ENCODE measurements at places on chromosomes 7 and 10.
A peak's percentile ranks its signal among the peaks of the same experiment; 100 is the strongest.

- no peak for DNase-seq
Measured at GRCh38 chr7:107111196-107111595, 57.6 kb upstream of the HBP1 start.

- DNase-seq: no peak
Measured at GRCh38 chr7:16935341-16935735, 53.6 kb upstream of the AGR3 start.

- peak; percentile 47 for DNase-seq
Measured at GRCh38 chr10:12602521-12602920, 253.2 kb downstream of the CAMK1D start.

- DNase-seq: no peak
Measured at GRCh38 chr10:59970396-59971368, 64.3 kb upstream of the CCDC6 start.

GRCh38 chr7:40848541-40849221, 713.9 kb downstream of the SUGCT start:
- DNase-seq: no peak

- no peak for DNase-seq
Measured at GRCh38 chr7:84112771-84113170, 81.8 kb downstream of the SEMA3A start.

DNA sequence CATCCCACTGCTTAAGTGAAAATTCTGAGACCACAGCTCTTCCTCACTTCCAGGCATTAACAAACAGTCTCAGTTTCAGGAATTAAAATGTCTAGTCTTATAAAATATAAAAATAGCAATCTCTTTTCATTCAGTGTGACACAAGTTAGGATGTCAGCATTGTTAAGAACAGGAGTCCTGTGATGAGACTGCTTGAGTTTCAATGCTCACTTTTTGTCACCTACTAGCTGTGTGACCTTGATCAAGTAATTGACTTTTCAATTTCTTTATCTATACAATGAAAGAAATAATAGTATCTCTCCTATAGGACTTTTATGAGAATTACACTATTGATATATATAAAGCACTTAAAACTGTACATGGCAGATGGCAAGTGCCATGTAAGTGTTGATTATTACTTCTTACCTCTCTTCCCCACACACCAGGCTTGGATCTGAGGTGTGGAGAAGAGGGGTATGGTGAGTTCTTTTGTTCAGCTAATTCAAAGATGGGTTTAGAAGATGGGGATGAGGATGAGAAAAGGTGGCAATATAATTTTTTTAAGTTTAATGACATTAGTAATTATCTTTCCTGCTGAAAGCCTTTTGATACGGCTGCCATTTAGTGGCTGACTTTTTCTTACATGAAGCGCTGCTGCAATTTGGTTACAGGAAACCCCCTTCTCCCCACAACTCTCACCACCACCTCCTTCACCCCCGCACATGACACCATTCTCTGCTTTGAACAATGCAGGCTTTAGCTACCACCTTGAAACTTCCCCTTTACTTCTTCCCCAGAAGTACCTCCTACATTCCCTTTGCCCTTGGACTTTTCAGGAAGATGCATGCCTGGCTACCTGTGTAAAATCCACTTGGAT, 20.8 kb upstream of the HYAL4 start:
- no peak for DNase-seq

DNA sequence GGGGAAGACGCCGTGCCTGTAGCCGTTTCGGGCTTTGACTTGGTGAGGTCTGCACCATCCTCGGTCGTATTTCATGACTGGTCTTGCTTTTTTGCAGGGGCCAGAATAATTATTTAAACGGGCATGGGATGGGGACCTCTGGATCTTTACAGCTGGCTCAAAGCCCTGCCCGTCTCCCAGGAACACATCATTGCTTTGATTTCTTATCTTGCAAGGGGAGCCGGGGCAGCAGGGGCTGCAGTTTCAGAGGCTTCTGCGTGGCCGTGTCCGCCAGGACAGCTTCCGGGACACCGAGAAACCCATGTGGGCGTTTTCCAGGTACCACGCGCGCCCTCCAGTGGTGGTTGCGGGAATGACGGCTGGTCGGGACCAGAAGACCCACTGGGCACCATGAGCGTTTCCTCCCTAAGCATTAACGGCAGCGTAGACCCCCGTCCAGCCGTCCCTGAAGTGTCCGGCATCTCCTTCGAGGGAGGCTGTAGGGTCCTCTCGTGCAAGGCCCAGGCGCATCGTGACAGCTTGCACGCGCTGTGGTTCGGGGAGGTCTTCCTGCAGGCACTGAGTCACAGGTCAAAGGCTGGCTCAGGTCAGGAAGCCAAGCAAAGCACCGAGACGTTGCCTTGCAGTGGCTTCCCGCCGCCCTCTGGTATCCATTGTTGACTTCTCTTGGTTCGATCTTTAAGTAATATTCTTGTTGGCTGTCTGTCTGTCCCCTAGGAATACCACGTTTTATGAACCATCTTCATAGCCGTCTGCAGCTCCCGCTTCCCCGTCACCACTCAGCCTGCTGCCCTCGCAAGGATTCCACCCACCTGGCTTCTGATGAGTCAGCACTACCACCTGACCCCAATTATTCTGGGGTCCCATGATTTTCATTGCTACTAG, 16.2 kb upstream of the ZFAND2A start:
- DNase-seq: peak; percentile 17

- no peak for DNase-seq
Measured at GRCh38 chr7:112721366-112721765, 68.8 kb downstream of the TMEM168 start.

GRCh38 chr10:84076047-84076388, 63.3 kb upstream of the GHITM start:
- no peak for DNase-seq

DNA sequence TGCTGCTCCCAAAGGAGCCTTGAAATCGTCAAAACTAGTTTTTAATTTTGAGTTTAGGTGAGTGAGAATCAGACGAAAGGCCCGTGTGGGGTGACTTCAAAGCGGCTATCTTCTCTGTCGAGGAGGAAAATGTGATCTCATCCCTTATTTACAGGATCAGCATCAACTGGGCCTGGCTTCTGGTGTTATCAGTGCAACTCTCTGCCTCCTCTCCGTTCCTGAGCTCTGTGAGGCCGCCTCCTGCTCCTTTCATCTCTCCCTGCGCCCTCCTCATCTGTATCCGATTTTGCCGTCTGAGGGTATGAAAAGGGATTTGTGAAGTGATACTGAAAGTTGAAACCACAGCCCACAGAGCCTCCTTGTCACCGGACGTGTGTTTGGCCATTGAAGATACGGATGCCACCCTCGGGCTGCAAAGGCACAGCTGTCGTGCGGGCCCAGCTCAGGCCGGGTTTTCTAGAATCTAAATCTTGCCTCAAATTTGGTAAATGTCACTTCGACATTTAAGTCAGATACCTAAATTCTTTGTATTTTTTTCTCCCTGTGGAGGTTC, 408.7 kb upstream of the ADARB2 start:
- no peak for DNase-seq

- no peak for DNase-seq
Measured at GRCh38 chr10:46539596-46540411, 16.7 kb downstream of the GPRIN2 start.

GRCh38 chr10:103714232-103714891, 141.0 kb downstream of the SH3PXD2A start:
- DNase-seq: no peak

- no peak for DNase-seq
Measured at GRCh38 chr7:105336009-105336408, 52.7 kb downstream of the SRPK2 start.

DNA sequence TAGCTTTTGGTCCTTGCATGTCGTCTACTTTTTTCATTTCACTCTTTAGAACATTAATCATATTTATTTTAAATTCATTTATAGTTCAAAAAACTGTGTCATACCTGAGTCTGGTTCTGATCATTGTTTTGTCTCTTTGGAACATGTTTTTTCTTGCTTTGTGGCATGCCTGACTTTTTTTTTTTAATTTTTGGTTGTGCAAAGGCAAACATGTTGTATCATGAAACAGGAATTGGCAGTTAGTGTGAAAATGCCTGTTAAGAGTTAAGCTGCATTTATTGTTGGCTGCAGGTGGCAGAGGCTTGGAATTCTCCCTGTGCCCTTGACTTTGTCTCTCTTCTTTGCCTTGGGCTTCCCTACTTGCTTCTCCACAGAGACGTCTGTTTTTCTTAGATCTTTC, 525.0 kb upstream of the ADARB2 start:
- no peak for DNase-seq

Measured in NCI-H2029 treated with DMSO at 0.1 percent for 48 hours (cell line).